Jurkat, Clone E6-1 (cell line): ENCODE measurements at places on chromosomes 4 and X.

GRCh38 chr4:7539659-7540058, 104.9 kb upstream of the PSAPL1 start:
- peak; percentile 70 for DNase-seq

DNA sequence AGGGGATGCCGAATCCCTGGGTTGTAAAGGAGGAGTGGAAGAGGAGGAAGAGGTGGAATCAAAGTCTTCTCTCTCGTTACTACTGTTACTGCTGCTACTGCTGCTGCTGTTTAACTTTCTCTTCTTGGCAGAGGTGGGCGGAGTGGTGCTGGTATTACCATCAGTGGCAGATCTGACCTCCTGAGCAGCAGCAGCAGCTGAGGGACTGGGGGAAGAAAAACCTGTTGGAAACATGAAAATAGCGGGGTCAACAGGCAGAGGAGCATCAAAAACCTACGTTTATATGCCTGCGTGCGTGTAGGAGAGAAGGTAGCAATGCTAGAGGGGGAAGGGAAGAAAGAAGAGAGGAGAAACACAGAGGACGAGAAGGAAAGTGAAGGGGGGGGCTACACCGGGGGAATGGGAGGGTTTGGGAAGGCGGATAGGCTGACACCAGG, 339 bp downstream of the CUL4B start:
- peak; percentile 7 for DNase-seq

DNA sequence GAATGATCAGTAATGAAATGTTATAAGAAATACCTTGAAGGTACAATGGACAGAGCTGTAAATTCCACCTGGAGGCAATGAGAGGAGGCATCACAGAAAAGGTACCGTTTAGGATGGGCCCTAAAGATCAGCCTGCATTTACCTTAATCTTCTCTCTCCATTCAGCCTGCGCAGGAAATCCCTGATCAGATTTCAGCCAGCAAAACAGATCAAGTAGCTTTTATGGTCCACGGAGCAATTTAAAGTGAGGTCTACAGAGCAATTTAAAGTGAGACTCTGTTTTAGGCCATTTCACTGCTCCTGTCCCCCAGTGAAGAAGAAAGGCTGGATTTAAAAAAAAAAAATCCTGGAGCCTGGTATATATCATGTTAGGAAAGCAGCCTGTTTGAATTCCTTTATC, 195.1 kb upstream of the VCX start:
- DNase-seq = no peak

DNA sequence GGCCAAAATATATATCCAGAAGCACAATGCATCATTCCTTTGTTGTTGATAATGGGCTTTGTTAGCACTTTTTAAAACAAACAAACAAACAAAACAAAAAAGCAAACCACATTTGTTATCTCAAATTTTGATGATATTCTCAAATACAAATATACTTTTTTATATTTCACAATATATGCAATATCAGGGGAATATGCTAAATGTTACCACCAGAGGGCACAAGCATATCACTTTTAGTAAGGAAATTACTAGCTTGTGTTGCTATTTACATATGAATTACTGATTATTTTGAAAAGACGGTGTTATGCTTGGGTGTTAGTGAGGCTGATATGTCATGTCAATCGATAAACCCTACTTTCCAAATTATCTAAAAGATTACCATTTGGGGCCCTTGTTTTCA, 29.1 kb downstream of the RIPPLY1 start:
- DNase-seq = peak; percentile 14

DNA sequence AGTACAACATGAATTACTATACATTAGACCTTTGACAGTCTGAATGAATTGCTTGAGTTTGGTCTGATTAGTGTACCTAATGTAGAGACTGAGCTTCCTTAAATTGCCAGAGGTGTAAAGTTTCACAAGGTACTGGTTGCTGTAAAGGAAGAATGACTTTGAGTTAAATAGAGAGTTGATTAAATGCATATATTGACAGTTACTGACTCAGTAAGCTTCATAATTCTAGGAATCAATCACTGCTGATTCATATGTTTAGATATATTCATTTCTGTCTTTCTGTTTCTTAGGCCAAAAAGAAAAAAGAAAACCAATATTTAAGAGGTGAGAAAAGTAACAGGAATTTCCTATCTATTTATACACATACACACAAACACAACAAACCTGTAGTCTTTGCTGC, 16.2 kb upstream of the ART3 start:
- DNase-seq = no peak

DNA sequence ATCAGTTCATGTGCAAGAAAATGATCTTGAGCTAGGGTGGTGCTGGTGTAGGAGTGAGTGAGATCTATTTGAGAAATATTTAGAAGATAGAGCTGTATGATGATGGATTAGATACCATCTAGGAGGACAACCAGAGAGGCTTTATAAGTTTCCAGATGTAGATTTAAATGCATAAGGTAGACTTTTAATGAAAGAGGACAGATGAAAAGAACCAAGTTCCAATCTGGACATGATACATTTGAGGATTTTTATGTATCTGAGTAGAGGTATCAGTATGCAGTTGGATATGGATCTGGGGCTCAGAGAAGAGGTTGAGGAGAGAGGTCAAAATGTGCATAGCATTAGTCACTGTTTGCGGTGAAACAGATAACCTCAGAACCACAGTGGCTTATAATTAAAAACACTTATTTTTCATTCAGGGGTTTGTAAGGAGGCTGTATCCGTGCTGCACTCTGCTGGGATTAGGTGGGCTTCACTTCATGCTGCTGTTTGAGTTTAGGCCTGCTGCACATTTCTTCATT, 348.7 kb downstream of the BMPR1B start:
- DNase-seq = no peak

- DNase-seq = no peak
Observed at GRCh38 chr4:89000844-89001360, 56.1 kb downstream of the FAM13A start.
